Stimulated activated CD4-positive, alpha-beta T cell treated with anti-CD3 and anti-CD28 coated beads, Interleukin-12 subunit alpha, Interleukin-12 subunit beta, amount 100 ng/mL, for 48 hours (primary cell): ENCODE measurements at places on chromosomes 5 and 9.

DNA sequence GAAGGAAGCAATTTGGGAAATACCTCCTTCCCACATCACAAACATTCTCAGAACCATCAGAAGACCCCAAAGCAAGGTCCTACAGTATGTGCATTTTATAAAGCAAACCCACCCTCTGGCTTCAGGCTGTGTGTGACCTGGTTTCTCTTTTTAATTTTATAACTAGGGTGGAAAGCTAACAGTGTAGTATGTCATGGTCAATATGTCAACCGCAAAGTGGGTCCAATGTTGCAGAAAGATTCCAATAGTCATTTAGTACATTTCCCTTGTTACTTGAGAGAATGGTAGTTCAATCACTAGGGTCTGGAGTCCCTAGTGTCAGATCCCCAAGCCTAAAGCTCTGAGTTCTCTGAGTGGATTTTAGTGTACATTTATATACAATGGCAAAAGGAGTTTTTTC is 96.2 kb downstream of the FGF1 start:
- no peak for DNase-seq

- no peak for DNase-seq
Measured at GRCh38 chr5:33170411-33170810, 270.4 kb upstream of the TARS1 start.

DNA sequence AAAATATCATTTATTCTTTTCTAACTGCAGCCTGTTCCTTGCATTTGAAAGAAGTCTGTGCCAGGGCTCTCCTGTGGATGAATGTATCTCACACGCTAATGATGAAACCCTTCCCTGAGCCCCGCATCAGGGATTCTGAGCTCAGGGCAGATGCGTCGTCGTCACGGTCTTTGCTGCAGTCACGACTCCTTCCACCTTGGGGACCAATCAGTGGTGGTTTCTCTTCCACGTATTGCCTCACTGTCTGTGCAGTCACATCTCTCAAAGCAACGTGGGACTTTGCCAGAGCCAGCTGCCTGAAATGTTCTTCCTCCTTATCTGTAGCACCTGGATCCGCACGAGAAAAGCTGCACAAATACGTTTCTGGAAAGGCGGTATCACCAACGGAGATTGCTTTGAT is 13.9 kb upstream of the UBE2QL1 start:
- no peak for DNase-seq

DNA sequence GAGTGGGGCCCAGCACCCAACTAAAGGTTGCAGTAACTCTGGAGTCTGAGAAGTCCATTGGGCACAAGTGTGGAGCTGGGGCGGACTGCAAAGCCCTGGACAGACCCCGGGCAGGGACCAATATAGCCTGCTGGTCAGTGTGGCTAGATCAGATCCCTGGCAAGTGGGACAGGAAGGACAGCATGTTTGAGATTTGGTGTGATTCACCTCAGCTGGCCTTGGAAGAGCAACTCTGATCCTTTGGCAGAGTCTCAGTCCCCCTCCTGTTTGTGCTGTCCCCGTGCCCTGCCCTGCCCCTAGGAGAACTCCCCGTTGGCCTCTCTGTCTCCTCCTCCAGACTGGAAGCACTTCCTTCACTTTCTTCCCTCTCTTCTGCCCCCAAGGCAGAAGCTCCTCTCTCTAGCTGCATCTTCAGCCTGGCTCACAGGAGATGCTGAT is 255.3 kb downstream of the FSTL4 start:
- DNase-seq: no peak

DNA sequence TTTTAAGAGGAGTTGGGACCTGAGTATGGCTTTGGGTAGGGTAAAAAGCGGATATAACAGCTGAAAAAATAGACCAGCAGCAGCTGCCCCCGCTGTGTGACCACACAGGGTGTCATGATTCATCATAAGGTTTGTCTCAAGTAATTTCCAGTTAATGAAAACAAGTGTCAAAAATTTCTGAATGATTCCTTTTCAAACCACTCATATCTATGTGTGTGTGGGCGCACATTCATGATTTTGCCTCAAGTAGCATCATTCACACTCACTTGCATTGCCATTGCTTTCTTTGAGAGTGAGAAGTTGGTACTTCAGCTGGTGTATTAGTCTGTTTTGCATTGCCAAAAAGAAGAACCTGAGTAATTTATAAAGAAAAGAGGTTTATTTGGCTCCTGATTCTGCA is 12.1 kb upstream of the TNFAIP8 start:
- DNase-seq: peak; percentile 63

- DNase-seq: no peak
Measured at GRCh38 chr5:111775224-111775623, 18.2 kb upstream of the NREP start.

- DNase-seq: no peak
Measured at GRCh38 chr5:35281613-35282012, 51.3 kb upstream of the PRLR start.

GRCh38 chr9:76562511-76562911 is 103.5 kb downstream of the GCNT1 start:
- DNase-seq: no peak
